ENCODE measurements at places on chromosomes 5 and 9.

DNA sequence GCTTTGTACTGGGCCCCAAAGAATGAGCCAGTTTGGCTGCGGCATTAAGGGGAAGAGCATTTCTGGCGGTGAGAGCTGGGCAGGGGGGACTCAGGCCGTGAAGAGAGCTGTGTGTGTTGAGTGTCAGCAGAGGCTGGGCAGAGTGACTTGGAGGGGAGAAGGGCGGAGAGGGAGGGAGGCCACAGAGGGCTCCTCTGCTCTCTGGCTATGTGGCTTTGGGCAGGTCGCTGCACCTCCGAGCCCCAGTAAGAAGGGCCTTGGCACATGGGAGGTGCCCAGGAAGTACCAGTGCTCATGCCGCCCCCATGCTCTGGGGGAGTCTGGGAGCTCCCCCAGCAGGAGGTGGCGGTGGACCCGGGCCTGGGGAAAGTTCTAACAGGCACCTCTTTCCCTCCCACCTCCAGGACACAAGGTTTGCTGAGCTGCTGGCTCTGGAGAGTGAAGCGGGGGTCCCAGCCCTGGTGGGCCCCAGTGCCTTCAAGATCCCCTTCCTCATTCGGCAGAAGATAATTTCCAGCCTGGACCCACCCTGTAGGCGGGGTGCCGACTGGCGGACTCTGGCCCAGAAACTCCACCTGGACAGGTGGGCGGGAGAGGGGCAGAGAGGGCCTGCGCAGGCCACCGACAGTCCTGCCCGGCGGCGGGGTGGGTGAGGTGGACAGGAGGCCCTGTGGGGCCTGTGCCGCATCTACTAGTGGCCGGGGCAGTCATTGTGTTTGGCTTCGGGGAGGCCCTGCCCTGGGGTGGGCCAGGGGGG, 20.1 kb downstream of the HK3 start:
- DNase-seq: no peak

DNA sequence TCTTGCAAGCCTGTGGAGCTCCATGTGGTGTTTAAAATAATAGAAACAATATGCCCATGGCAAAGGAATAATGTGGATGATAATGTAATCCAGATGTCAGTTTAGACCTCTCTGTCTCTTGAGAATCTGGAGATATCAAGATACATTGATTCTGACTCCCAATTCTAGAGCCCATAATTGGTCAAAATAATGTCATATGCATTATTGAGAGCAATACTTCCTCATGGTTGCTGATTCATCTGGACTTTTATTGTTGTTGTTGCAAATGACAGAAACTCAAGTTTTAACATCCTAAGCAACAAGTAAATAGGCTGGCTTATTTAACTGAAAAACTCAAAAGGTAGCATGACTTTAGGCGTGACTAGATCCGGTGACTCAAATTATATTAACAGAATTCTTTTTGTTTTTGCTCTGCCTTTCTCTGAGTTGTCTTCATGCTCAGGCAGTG, 152.1 kb downstream of the PCSK1 start:
- no peak for DNase-seq

DNA sequence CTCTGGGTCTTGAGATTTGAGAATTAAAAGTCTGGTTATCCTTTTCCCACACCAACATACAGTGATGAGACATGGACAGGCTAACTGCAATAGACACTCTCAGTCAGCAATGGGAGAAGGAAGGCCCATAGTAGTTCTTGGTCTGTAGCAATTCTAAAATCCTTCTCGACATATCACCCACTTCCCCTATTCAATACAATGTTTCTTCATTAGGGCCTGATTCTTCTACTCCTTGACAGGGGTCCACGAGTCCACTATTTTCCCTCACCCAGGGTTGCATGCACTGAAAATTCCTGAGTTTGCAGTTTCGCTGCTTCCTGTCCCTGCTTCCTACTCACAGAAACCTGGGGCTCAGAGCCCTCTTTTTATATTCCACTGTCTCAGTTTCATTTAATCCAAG, 402.8 kb downstream of the MAT2B start:
- no peak for DNase-seq

DNA sequence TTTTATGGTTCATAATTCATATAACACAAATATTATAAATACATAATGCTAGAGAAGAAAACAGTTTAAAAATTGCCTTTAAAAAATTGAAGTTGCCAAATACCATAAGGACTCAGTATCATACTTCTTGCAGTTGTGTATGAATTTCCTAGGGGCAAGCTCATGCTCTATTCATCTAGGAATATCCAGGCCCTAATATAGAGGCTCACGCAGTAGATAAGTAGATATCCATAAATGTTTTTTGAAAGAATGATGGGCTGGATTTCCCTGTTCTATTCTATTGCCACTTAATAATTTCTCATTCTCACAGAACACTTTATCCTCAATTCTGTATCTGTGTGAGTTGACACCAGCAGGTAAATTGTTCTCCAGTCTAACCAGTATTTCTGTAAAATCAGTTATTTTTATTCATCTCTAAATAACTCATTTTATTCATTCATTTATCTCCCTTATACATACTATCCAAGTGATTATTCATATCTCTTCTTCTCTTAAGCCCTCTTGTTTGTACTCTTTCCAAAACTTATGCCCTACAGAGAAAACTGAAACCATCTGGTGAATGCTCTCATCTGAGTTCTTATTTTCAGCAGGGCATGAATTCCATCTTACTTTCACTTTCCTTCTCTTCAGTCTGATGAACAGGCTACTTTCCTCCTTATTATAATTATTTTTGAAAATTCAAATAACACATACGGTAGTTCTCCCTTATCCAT, 97.1 kb downstream of the SLC44A1 start:
- no peak for DNase-seq

DNA sequence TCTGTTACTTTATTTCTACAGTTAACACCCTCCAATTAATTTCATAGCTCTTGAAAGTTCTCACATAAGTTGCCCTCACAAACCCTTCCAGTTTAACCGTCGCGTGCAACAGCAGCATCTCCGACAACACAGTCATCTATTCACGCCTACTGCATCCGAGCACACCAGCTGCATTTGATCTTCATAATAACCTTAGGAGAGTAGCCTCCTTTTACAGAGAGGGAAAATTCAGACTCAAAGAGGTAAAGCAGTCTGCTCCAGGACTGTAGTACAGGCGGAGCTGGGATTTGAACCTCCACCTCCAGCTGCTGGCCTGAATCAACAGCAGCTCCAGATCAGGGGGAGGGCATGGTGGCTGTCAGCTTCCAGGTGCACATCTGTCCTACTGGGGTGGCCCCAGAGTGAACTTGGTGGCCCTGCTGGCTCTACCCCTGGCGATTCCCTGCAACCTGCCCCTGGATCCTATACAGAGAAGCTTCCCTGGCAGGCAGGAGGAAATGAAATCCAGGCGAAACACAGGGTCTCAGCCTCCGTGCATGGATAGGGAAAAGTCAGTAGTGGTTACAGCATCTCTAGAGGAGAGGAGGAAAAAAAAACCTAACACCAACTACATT, 71.6 kb upstream of the UNC5A start:
- no peak for DNase-seq

DNA sequence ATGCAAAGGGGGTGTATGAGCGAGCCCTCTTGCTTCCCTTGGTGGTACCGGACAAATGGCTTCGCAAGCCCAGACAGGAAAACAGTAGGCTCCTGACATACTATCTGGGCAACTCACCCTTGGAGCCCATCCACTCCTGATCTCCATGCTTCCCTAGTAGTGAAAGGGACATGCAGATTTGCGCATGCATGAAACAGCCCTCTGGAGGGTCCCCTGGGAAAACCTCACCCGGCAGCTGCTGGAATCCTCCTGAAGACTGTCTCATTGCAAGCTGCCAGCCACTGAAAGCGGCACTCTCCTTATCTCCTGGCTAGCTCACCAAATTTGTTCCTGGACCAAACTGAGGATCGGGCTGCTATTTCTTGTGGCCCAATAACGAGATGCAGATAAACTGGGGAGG, 10.2 kb downstream of the ZNF169 start:
- DNase-seq: no peak

GRCh38 chr5:73314395-73315257, 134.0 kb downstream of the FOXD1 start:
- DNase-seq: no peak

- peak; percentile 65 for DNase-seq
Observed at GRCh38 chr9:131728961-131729360, 10.9 kb downstream of the RAPGEF1 start.

GRCh38 chr5:157670662-157671591, at the start of gene C5orf52:
C5orf52 (plus strand) TSS chr5:157671533; CDS start chr5:157671615, 82 bp downstream.
- DNase-seq: peak; percentile 13

DNA sequence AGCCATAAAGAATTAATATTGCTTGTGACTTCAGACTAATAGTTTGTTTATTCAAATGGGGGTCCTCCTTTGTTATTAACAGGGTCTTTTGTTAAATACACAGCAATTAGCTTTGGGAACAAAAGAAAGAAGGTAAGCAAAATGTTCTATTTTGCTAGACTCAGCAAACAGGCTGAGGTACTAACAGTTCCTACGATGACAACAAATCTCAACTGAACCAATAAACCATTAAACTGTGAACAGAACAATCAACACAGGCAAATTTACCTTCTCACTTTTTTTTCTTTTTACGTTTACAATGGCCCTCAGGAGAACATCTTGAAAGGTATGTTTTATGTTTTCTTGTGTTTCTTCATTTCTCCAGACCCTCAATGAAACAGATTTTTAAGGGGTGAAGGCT, 207.2 kb downstream of the NFIB start:
- DNase-seq: no peak

- no peak for DNase-seq
Observed at GRCh38 chr9:94649100-94649819, 9.9 kb upstream of the FBP1 start.

- peak; percentile 58 for DNase-seq
Observed at GRCh38 chr9:120909904-120910303, 16.7 kb downstream of the TRAF1 start.

- no peak for DNase-seq
Observed at GRCh38 chr9:126389992-126390391, 63.4 kb downstream of the MVB12B start.

All from activated CD4-positive, alpha-beta T cell treated with anti-CD3 and anti-CD28 coated beads, Interleukin-2, amount 50 U/mL, for 1 hour (primary cell).